ENCODE measurements at places on chromosomes 12 and 14. TPM values are rescaled to one million over a fixed set of nuclear protein-coding genes. Genes with fewer than 3 reads are reported as not detected.

Gene ZNF891
- total RNA-seq, result 2.9 TPM

Gene SLC35F4
- not detected for total RNA-seq

Gene TSPAN11
- total RNA-seq, result 0.27 TPM

Gene ACSS3
- 27.5 TPM for total RNA-seq

Gene NKX2-8
- not detected for total RNA-seq

Gene PDE3A
- total RNA-seq, result 1.8 TPM

Gene IL31
- total RNA-seq, result not detected

Gene OVCH1
- total RNA-seq, result not detected

Gene ALDH1L2
- 0.54 TPM for total RNA-seq

Gene C12orf56
- 4.5 TPM for total RNA-seq

Gene SLC8A3
- 0.14 TPM for total RNA-seq

Gene BRMS1L
- 9.4 TPM for total RNA-seq

Gene AKAP5
- total RNA-seq, result 0.75 TPM

Gene FOXA1
- total RNA-seq, result 51.4 TPM

Gene IL22
- not detected for total RNA-seq

Gene PZP
- total RNA-seq, result not detected

Gene COL2A1
- 12.4 TPM for total RNA-seq

Gene PAPLN
- total RNA-seq, result 14.5 TPM

Gene C14orf132
- total RNA-seq, result 12.3 TPM

Gene TMEM132C
- total RNA-seq, result 0.33 TPM

Gene PLA2G1B
- not detected for total RNA-seq

Gene RERG
- total RNA-seq, result 0.42 TPM

Gene DAD1
- total RNA-seq, result 213 TPM

Gene EGLN3
- total RNA-seq, result 13.0 TPM

Gene TCL1B
- 0.42 TPM for total RNA-seq

Gene DGLUCY
- 28.6 TPM for total RNA-seq

Gene NUMB
- 75.1 TPM for total RNA-seq

Gene KRT82
- total RNA-seq, result not detected

Gene BCL2L14
- total RNA-seq, result 5.4 TPM

Gene ADAMTS20
- 0.70 TPM for total RNA-seq

Gene KLHDC1
- 0.44 TPM for total RNA-seq

Gene PLEKHD1
- total RNA-seq, result 0.08 TPM

Gene AICDA
- total RNA-seq, result not detected

Gene APOF
- not detected for total RNA-seq

Gene CCER1
- not detected for total RNA-seq

Gene SIX4
- total RNA-seq, result 12.9 TPM

Gene DCAF5
- 61.1 TPM for total RNA-seq

Gene CMKLR1
- not detected for total RNA-seq

Gene BBOF1
- total RNA-seq, result 3.9 TPM

Gene DEPDC4
- total RNA-seq, result 4.1 TPM

Gene HOXC6
- not detected for total RNA-seq

Gene NINJ2
- total RNA-seq, result not detected

Gene SCFD1
- total RNA-seq, result 82.4 TPM

Gene WNK1
- 199 TPM for total RNA-seq

Gene CDK4
- total RNA-seq, result 144 TPM

Gene ALDH6A1
- total RNA-seq, result 72.1 TPM

Gene ARHGEF25
- total RNA-seq, result 18.4 TPM

Gene FICD
- total RNA-seq, result 6.0 TPM

Gene SLCO1A2
- total RNA-seq, result 36.5 TPM

Gene ARHGDIB
- 0.95 TPM for total RNA-seq

Gene CCDC88C
- 59.4 TPM for total RNA-seq

Gene PCBP2
- total RNA-seq, result 1,346 TPM

Gene TSPAN8
- 0.48 TPM for total RNA-seq

Gene PGF
- total RNA-seq, result 5.0 TPM

Gene ZNF839
- total RNA-seq, result 19.1 TPM

Gene C12orf42
- 0.27 TPM for total RNA-seq

Gene CGRRF1
- 17.8 TPM for total RNA-seq
